ENCODE measurements at places on chromosomes 4 and X.

DNA sequence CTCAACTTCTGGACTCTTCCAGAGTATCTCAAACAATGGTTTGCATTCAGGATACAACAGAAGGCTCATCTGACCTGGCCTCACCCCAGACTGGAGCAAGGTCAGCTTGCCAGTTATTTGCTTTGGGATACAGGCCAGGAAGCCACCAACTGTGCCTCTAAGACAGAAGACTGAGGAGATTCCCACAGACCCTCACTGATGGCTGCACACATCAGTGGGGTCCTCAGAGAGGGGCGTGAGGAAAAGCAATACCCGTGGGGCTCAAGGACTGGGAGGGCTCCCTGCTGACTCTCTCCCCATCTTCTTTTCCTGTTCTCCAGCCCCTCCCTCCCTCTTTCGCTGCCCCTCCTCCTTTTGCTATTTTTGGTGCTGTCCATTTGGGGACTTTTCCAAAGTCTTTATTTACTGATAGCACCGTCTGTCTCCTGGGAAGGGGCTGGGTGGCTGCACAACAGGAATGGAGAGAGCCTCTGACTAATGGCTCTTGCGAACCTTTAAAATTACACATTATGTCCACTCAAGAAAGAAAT is 23.2 kb downstream of the RELL1 start:
- DNase-seq: no peak
- H3K36me3 ChIP-seq: peaks cover 10% of the 10 kb centered on the region
- H3K4me1 ChIP-seq: peaks cover 20% of the 10 kb centered on the region
- H3K27ac ChIP-seq: no peak overlapping the region
- no peaks in the 10 kb centered on the region for H3K27me3 ChIP-seq

DNA sequence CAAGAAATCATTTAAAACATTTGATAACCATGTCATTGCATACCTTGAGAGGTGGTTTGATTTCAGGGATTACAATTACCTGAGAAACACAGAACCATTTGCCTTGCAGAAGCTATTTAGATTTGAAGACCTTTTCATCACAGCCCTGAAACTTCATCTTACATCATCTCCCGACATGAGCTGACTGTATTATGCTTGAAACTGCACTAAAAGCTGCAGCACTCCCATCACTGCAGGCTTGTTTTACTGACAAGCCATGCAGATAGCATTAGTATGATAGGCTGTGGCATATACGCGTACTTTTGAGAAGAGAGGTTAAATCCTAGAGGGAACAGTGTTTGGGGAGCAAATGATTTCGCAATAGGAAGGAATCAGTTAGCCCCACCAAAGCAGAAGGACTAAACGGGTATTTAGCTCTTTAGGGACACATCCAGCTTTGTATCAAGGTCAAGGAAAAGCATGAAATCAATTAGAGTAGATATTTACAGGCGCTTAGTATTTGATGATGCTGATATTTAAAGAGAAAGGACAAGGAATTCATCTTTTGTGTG is 133.2 kb upstream of the DIAPH2 start:
- no peak for DNase-seq
- no peaks in the 10 kb centered on the region for H3K27me3 ChIP-seq
- no peak overlapping the region for H3K4me3 ChIP-seq
- H3K27ac ChIP-seq: no peak overlapping the region
- no peaks in the 10 kb centered on the region for H3K36me3 ChIP-seq

DNA sequence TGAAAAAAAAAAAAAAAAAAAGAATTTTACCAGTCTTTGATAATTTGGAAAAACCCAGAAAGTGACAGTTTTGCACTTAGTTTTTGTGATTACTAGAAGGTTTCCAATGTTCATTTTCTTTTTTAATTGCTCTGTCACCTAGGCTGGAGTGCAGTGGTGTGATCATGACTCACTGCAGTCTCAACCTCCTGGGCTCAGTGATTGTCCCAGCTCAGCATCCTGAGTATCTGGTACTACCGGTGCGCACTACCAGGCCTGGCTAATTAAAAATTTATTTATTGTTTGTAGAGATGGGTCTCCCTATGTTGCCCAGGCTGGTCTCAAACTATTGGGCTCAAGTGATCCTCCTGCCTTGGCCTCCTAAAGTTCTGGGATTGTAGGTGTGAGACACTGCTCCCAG is 3.3 kb downstream of the NUDT9 start:
- no peaks in the 10 kb centered on the region for H3K36me3 ChIP-seq
- no peak for DNase-seq
- no peak overlapping the region for H3K27ac ChIP-seq
- peaks cover 17% of the 10 kb centered on the region for H3K4me1 ChIP-seq
- no peak overlapping the region for H3K4me3 ChIP-seq
- no peaks in the 10 kb centered on the region for H3K27me3 ChIP-seq

DNA sequence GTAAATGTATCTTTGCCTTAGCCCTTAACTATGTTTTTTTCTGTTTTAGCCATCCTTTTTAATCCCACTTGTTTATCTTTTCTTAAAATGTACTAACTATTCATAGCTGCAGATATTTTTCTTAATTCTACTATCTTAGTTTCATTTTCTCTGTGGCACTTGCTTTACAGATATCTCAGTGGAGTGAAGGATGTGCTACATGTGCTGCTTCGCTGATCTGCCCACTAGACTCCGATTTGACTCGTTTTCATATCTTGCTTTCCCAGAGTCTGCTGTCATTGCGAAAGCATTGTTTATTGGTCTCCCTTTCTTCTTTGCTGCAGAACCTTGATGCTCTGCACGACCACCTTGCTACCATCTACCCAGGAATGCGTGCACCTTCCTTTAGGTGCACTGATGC is 30.6 kb downstream of the GUCY1B1 start:
- H3K27ac ChIP-seq: no peak overlapping the region
- no peaks in the 10 kb centered on the region for H3K4me1 ChIP-seq
- H3K27me3 ChIP-seq: no peaks in the 10 kb centered on the region

- H3K27me3 ChIP-seq: no peaks in the 10 kb centered on the region
- H3K36me3 ChIP-seq: peaks cover 95% of the 10 kb centered on the region
- no peak overlapping the region for H3K4me3 ChIP-seq
- peak; percentile 16 for DNase-seq
- H3K4me1 ChIP-seq: no peaks in the 10 kb centered on the region
- no peak overlapping the region for H3K27ac ChIP-seq
Measured at GRCh38 chr4:15729910-15730533, 27.2 kb downstream of the BST1 start.

DNA sequence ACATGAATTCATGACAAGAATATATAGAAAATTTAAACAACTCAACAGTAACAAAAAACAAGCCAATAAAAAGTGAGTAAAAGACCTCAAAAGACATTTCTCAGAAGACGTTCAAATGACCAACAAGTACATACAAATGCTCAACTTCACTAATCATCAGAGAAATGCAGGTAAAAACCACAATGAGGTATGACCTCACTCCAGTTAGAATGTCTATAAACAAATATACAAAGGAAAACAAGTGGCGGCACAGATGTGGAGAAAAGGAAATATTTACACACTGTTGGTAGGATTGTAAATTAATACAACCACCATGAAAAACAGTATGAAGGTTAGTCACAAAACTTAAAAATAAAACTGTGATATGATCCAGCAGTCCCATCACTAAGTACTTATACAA is 1033.1 kb downstream of the RAPGEF2 start:
- H3K4me3 ChIP-seq: no peak overlapping the region
- no peaks in the 10 kb centered on the region for H3K4me1 ChIP-seq

DNA sequence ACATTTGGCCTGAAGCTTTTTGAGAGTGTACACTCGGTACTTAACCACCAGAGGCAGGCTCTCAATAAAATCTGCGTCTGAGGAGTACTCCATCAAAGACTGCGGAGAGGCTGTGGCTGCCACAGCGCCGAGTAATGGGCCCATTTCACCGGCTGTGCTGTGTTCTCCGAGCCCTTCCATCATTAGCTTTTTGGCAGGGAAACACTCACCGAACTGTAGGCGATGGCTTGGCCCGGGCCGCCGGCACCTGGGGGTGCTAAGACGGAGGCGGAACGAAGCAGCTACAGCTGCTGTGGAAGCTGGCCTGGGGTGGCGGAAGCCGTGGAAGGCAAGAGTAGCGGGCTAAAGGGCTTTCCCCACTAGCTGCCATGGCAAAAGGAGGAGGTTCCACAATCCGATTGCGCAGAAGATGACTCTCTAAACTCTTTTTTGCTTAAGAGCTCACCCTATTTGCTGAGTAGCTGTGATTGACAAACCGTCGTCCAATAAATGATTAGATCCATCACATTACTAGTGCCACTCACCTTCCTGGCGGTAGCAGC is 48.5 kb upstream of the PABPC1L2A start:
- H3K36me3 ChIP-seq: no peaks in the 10 kb centered on the region
- no peak overlapping the region for H3K4me3 ChIP-seq
- no peak for DNase-seq

GRCh38 chr4:173797296-173797695 is 267.3 kb upstream of the HAND2 start:
- H3K4me3 ChIP-seq: no peak overlapping the region
- H3K36me3 ChIP-seq: no peaks in the 10 kb centered on the region
- no peak overlapping the region for H3K27ac ChIP-seq
- no peaks in the 10 kb centered on the region for H3K4me1 ChIP-seq

- no peak overlapping the region for H3K4me3 ChIP-seq
- DNase-seq: no peak
- no peaks in the 10 kb centered on the region for H3K36me3 ChIP-seq
- H3K27me3 ChIP-seq: no peaks in the 10 kb centered on the region
- peaks cover 17% of the 10 kb centered on the region for H3K4me1 ChIP-seq
Measured at GRCh38 chr4:78787392-78788006, 11.3 kb downstream of the BMP2K start.

GRCh38 chr4:17809667-17810066 is 890 bp downstream of the DCAF16 start:
- no peak for DNase-seq
- peak overlapping the region; percentile 97 for H3K27ac ChIP-seq
- peak overlapping the region; percentile 75 for H3K4me3 ChIP-seq
- peaks cover 33% of the 10 kb centered on the region for H3K4me1 ChIP-seq
